NCI-H82 (cell line): ENCODE measurements at places on chromosomes 16 and 17.

DNA sequence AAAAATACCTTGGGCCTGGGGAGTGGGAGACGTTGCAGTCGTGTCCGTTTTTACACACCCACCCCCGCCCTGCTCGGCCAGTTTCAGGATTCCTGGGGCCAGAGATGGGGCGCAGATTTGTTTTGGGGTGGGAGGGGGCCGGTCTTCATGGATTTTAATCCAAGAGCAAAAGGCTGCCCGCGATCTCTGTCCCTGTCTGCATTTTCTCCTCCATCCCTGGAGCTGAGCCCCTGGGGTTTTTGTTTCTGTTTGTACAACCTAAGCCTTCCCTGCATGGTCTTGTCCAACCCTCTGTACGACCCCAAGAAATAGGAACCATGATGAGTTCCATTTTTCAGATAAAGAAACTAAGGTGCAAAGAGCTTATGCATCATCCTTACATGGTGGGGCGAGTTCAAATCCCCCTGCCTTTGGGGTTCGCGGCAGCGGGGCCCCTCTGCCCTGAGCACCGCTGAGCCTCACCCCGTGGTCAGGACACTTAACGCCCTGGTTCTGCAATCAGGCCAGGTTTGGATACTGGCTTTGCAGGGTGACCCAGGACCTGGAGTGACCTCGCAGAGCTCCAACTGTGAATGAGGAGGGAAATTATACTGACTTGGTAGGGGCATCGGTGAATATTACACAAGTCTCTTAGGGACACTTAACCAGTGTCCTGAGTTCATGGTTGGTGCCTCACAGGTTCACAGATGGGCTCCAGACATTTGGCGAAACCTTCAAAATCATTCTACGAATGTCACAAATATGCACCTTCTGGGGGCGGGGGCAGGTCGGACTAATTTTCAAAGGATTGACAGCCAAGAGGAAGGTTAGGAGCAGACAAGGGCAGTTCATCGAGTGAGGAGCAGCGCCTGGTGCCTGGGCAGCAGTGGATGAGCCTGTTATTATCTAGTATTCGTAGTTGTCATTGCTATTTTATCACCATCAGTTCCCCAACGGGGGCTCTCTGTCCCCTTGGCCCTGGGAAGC is 4.1 kb upstream of the FOXF1 start:
- DNase-seq = no peak

DNA sequence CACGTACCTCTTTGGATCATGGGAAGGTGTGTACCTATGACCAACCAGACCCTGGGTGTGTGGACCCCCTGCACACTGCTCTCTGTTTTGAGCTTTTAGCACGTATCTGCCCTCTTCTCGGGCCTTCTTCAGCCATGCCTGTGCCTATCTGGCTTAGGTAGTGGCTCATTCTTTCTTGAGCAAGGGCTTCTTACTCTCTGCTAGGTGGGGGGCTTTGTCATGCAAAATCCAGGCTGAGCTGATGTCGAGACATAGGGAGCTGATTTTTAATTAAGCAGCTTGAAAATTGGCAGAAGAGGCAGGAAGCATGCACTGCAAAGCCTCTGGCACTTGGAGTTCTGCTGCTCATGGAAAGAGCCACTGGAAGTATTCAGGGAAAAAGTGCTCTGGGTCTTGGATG is 181.6 kb upstream of the IRX6 start:
- no peak for DNase-seq

DNA sequence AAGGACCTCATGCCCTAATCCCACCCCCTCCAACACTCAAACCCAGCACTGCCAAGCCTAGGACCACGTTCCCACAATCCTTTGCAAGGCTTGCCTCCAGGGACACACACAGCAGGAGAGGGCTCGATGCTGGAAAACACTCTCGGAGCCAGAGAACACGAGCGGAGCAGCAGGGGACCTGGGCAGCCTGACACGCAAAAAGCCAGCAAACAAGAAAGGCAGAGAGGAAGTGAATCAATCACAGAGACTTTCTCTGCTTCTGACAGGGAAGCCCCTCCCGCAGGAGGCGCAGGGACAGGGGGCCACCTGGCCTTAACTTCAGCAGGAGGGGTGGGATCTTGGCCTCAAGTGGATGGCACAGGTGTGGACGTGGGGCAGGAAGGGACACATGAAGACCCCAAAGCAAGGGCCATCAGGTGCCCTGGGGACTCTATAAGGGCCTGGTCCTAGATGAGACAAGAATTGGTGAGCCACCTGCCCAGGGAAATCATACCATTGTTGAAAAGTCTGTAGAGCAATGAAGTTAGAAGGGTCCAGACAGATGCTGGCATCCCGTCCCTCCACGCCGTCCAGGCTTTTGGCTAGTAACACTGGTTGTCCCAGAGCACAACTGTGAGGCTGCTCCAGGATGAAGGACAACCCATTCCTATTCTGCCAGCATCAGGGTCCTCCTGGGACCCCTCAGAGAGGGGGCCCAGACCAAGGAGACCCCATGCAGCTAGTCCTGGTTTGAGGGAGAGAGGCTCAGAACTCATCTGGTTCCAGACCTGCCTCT is 2.2 kb downstream of the SDK2 start:
- DNase-seq = peak; percentile 53

GRCh38 chr17:11303773-11304394 is 62.9 kb downstream of the SHISA6 start:
- DNase-seq = no peak

DNA sequence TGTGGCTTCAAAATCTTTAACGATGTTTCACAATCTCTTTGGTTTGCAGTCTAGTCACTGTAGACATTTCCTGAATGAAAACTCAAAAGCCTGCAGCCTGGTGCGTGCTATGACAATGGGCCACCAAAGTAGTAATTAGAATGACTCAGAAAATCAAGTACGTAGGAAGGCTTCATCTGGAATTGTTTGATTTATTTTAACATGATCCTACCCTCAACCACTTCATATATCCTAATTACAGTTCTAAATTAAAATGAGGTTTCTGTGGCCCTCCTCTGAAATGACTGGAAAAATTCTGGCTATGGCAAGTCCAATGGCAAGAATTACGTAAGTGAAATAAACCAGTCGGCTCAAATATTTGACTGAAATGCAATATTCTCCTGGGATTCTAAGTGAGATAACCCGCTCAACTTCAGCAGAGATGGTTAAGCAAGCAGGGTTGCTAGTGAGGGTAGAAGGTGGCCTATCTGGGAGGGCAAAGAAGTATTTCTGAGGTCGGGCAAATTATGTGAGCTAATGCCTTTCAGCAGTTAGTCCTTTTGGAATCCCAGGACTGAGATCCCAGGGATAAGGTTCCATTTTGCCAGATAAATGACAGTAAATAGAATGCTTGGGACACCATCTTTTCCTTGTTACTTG is 145.6 kb upstream of the MYOCD start:
- no peak for DNase-seq

GRCh38 chr16:63618896-63619485 is 1502.9 kb downstream of the CDH11 start:
- no peak for DNase-seq

- no peak for DNase-seq
These were observed 179.5 kb downstream of the HAPSTR1 start for GRCh38 chr16:9270941-9271340.

GRCh38 chr16:62225675-62226074 is 189.4 kb upstream of the CDH8 start:
- DNase-seq = peak; percentile 88
